AG08395 (cell line): ENCODE measurements at places on chromosomes 5 and 9.

GRCh38 chr5:131541071-131541470, 94.0 kb downstream of the RAPGEF6 start:
- DNase-seq = no peak

DNA sequence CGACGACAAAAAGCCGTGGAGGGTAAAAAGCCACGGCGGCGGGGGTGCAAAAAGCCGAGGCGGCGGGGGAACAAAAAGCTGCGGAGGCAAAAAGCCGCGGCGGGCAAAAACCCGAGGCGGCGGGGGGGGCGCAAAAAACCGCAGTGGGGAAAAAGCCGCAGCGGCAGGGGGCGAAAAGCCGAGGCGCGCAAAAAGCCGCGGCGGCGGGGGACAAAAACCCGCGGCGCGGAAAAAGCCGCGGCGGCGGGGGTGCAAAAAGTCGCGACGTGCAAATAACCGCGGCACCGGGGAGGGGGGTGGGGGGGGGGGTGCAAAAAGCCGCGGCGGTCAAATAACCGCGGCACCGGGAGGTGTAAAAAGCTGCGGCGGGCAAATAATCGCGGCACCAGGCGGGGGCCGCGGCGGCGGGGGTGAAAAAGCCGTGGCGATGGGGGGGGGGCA, 511.5 kb downstream of the FOXD4L5 start:
- no peak for DNase-seq

GRCh38 chr9:911005-911404, 65.5 kb upstream of the DMRT3 start:
- DNase-seq = no peak

DNA sequence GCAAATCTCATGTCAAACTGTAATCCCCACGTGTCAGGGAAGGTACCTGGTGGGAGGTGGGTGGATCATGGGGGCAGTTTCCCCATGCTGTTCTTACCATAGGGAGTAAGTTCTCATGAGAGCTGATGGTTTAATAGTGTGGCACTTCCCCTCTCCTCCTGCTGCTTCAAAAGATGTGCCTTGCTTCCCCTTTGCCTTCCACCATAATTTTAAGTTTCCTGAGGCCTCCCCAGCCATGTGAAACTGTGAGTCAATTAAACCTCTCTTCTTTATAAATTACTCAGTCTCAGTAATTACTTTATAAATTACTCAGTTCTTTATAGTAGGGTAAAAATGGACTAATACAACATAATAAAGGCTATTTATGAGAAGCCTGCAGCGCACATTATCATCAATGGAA, 7.1 kb upstream of the CNTRL start:
- DNase-seq = no peak
